ENCODE measurements at places on chromosomes 3 and 15. TPM values are rescaled to one million over a fixed set of nuclear protein-coding genes. Genes with fewer than 3 reads are reported as not detected.

ZMYND10 gene
- total RNA-seq = 0.26 TPM

SCAANT1 gene
- total RNA-seq = 1.7 TPM

HYAL1 gene
- total RNA-seq = 1.8 TPM

MELTF gene
- total RNA-seq = 5.0 TPM

NGLY1 gene
- 32.1 TPM for total RNA-seq

MORC1 gene
- not detected for total RNA-seq

SAMMSON gene
- total RNA-seq = under 0.01 TPM

ZBBX gene
- not detected for total RNA-seq

TGM4 gene
- not detected for total RNA-seq

UBP1 gene
- total RNA-seq = 42.6 TPM

SCN11A gene
- under 0.01 TPM for total RNA-seq

BTLA gene
- not detected for total RNA-seq

SLC28A1 gene
- not detected for total RNA-seq

PIERCE2 gene
- 3.1 TPM for total RNA-seq

Measured in fibroblast of lung (primary cell).